Activated CD4-positive, CD25-positive, alpha-beta regulatory T cell treated with anti-CD3 and anti-CD28 coated beads, Interleukin-2, amount 50 U/mL, for 24 hours (primary cell): ENCODE measurements at places on chromosomes 2 and 18.

- ATAC-seq, result no peak
Observed at GRCh38 chr2:220011859-220012258, 384.4 kb downstream of the SLC4A3 start.

DNA sequence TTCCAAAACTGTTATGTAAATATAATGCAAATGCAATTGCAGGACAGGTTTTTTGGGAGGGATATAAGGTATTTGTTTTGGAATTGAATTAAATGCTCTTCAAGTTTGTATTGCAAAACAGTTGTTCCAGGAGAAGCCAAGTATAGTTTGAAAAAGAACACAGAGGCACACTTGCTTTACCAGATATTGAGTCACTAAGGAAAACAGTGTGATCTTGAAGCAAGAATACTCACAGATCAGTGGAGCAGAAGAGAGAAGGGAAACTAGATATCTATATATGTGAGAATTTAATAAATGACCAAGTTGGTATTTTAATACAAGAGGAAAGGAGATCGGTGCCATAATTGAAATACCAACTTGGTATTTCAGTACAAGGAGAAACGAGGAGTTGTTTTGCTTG lies 178.9 kb downstream of the CAPN13 start:
- ATAC-seq, result no peak

DNA sequence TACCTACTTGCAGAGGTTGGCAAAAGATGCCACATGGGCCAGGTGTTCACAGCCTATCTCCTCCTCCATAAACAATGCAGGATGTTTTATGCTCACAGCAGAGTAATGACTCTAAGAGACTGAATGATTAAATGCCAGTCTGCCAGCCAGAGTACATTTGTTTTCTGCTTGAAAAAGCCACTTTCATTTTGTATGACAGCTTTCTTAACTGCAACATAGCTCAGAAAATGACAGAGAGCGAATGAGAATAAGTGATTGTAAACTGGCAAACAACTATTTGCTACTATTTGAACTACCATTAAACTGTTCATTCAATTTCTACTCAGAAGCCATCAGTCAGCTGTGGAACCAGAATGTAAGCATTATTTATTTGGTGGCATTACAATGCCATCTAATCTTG lies 50.6 kb upstream of the DCC start:
- ATAC-seq, result no peak

DNA sequence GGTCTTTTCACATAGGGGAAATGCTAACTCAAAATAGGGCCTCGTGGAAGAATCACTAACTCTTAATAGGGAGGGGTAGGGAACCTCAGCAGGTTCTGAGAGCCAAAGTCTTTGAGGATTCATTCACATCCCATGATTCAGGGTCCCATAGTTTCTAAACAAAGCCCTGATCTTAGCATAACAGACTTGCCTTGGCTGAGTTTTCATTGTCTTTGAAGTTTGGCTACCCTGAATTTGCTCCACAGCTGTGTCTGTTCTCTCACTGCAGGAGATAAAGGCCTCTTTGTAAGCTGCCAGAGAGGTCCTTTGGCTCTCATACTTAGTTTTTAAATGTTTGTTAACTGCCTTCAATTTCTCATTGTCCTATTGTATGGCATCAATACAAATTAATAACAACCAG lies 54.5 kb downstream of the ZDBF2 start:
- ATAC-seq, result no peak

- no peak for ATAC-seq
Observed at GRCh38 chr2:152518641-152519580, 183.9 kb downstream of the FMNL2 start.
